T follicular helper cell (primary cell): ENCODE measurements at places on chromosomes 6 and 20.

DNA sequence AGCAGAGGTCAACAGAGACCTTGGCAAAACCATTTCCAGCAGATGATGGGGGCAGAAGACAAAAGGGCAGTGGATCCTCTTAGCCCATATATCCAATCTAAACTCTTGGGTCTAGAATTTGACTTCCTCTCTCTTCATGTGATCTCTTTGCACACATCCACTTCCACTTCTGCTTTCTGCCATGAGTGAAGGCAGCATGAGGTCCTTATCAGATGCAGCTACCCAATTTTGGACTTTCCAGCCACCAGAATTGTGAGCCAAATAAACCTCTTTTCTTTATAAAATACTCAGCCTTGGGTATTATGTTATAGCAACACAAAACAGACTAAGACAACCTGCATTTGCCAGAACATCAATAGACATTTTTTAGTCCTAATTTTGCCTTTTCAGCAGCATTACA is 191.6 kb downstream of the ADAT2 start:
- no peak for DNase-seq

GRCh38 chr6:49299279-49299678 is 163.8 kb downstream of the MMUT start:
- DNase-seq, result no peak

DNA sequence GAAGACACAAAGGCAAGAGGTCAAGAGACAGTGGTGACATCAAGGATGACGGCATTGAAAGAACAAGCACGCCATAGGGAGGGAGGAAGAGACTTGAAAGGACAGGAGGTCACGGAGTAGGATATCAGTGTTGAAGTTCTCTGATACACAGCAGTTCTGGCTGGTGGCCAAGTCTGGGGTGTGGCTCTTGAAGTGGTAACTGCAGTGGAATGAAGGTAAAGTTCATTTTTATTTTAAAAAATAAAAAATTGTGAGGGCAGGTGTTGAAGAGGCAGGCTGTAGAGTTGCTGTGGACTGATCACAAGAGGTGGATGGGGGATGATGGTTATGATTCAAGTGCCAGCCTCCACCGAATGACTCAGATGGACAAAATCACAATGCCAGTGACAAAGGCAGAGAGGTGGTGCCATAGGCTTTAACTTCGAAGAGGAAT is 53.2 kb upstream of the BMP2 start:
- DNase-seq, result no peak

GRCh38 chr6:53956068-53956711 is 155.1 kb upstream of the MLIP start:
- DNase-seq, result no peak
